ENCODE measurements at places on chromosomes 2 and 18.

DNA sequence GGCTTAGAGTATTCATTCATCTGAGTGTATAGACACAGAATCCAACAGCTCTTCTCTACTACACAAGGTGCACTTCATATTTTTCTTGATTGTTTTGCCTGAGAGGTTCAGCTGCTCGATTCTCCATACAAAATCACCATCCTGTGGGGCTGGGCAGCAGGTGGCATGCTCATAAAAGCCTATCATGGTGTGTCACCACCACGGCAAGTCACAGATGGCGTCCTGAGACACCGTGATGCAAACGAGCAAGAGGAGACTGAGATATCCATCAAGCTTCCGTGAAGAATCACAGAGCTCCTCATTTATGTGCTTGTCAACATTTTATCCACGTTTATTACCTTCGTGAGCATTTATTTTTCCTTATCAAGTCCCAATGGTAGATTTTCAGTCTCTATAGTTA is 22.4 kb upstream of the NRP2 start:
- no peak for DNase-seq

DNA sequence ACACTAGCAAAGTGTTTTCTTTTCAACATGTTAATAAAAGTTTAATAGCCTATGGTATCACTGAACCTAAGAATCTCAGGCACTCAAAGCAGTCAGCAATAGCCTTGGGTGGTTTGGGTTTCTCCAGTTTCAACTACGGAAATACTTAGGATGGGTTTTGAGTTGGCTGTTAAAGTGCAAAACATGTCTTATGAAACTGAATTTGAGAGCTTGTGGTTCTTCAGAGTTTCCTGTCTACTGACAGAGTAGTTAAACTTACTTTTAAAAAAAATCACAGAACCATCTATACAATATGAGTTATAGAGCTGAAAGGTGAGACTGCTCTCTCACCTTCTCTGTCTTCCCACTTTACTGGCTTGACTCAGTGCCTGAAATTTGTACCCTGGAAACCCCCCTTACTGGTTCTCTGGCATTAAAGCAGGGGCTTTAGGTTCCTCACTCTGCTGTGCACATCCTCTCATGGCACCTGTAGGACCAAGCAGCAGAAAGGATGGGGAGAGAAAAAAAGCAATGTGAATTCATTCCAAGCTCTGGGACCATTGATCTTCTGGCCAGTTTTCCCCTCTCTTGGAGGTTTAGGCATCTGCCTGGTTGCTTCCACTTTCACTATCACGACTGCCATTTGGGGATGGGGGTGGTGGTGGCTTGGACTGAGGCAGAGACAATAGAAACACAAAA is 18.1 kb downstream of the CCDC141 start:
- no peak for DNase-seq

DNA sequence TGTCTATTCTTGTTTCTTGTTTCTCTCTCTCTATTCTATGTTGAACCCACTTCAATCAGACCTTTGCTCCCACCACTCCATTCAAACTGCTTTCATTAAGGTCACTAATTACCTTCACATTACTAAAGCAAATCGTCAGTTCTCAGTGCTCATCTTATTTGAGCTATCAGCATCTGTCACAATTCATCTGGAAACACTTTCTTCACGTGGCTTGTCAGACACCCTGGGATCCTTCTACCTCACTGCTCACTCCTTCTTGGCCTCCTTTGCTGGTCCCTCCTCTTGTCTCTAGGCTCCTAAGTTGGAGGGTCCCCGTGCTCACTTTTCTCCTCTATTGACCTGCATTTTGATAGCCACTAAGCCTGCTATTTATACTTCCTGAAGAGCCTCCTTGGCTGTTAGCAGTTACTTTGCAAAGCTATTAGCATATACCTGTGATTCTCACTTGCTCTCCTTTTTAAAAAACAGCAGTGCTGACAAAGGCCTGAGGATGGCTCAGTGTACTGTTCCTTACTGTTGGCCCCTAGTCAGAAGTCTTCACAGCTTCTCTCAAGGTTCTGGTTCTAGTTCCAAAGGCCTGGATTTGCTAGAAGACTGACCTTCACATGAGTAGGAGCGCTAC is 80.2 kb downstream of the PLEKHM3 start:
- DNase-seq, result no peak

DNA sequence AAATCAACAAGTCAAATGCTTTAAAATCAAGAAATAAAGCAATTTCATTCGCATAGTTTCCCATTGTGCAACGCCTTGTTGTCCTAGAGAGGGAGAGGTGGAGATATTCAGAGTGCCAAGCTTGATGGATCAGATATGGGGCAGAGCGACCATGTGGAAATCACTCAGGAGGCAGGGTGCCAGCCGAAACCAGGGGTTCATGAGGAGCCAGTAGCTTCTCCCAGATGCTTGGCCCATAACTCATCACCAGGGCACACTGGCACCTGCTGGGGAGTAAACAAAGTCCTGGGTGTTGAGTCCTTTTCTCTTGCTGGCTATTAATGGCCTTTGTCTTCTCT is 53.0 kb upstream of the ASAP2 start:
- DNase-seq, result no peak
